ENCODE measurements at places on chromosomes 7 and 10.

GRCh38 chr10:127496035-127496434 is 53.1 kb upstream of the NPS start:
- no peak for DNase-seq

- DNase-seq, result no peak
Measured at GRCh38 chr10:46541735-46542566, 14.5 kb downstream of the GPRIN2 start.

DNA sequence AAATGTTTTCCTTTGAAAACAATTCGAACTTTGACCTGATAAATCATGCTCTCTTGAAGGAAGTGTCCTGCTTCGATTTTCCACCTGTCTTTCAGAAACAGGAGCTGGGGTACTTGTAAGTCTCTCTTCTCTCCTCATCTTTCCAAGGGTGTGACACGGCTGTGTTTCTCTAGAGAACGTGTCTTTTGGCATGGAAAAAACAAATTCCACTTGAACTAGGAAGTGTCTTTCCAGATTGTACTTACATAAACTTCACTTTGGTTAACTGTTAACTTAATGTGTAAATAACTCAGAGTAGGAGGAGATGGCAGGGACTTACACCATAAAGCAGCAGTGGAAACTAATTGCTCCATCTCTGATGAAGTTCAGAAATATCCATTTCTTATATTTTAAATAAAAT is 4.2 kb upstream of the CALCR start:
- no peak for DNase-seq

DNA sequence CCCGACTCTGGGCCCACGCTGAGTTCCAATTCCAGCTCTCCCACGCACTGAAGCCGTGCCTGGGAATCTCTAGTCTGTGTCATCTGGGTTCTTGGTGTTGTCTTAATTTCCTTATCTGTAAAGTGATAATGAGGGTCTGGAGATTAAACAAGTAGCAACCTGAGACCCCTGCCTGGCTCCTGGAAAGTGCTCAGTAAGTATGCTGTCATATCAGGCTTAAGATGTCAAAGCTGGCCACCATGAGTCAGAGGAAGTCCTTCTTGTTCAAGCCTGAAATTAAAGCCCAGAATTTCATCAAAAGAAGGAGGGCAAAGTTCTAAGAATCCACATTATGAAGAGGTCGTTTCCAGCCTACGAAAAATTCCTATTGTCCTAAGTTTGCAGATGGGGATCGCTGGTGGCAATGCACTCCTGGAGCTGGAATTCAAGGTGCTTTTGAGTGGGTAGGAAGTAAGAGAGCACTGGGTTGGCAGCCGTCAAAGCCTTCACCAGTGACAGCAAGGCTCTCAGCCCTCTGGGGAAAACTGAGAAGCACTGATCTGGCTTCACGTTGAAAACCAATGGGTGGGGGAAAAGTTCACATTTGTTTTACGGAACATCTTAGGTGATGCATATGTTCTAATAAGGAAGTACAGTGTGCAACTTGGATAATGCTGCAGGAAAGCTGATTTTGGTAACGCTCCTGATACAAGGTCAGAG is 50.3 kb upstream of the NCAPG2 start:
- DNase-seq, result no peak

- no peak for DNase-seq
Measured at GRCh38 chr10:89431977-89432376, 17.6 kb downstream of the IFIT5 start.

DNA sequence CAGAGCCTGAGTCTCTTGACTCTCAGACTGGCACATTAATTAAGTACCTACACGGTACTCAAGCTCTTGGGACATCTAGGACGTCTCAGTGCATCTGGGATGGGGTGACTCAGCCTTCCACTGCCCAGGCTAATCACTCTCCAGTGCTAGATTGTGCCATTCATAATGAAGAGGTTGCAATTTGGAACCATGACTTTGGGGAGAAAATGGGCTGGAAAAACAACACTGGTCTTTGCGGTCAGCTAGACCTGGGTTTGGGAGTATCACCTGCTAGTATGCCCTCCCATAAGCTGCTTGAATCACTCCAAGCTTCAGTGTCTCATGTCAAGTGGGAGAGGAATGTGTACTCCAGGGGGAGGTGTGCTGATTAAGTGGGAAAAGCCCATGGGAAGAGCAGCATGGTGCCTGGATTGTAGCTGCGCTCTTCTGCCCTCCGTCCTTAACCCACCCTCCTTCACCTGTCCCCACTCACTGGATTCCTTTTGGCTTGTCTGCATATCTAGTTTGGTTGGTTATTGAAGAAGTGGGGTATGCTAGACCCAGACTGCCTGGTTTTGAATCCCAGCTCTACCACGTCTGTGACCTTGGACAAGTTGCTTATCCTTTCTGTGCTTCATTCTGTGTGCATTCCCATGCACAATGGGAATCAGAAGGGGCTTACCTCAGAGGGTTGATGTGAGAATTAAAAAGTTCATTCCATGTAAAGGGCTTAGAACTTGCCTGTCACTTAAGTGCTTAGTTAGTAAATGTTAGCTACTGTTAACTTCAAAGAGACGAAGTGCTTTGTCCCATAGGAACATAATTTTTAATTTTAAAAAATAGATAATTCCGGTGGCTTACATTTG is 3.8 kb downstream of the NFE2L3 start:
- DNase-seq, result no peak

GRCh38 chr7:81181066-81181465 is 262.2 kb upstream of the SEMA3C start:
- peak; percentile 65 for DNase-seq

- DNase-seq, result no peak
Measured at GRCh38 chr10:84286695-84287094, 41.7 kb upstream of the CCSER2 start.

- no peak for DNase-seq
Measured at GRCh38 chr10:13921941-13922340, 335.2 kb downstream of the PRPF18 start.

DNA sequence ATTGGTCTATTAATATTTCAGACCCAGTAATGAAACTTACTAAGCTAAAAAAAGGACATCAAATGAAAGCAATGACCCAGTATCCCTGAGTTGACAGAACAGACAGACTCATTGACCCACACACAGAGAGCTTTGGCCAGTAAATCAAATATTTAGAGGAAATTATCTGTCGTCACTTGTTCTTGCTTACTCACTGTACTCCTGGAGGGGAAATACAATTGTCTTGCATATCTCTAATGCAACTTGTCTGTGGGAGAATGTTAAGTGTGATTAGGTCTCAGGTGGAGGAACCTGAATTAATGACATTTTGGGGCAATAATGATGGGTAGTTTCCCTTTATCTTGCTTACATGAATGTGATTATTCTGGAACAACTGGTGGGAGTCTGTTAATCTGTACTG is 80.4 kb downstream of the CUBN start:
- no peak for DNase-seq

- DNase-seq, result peak; percentile 37
Measured at GRCh38 chr7:107090457-107090856, 46.0 kb downstream of the PRKAR2B start.

DNA sequence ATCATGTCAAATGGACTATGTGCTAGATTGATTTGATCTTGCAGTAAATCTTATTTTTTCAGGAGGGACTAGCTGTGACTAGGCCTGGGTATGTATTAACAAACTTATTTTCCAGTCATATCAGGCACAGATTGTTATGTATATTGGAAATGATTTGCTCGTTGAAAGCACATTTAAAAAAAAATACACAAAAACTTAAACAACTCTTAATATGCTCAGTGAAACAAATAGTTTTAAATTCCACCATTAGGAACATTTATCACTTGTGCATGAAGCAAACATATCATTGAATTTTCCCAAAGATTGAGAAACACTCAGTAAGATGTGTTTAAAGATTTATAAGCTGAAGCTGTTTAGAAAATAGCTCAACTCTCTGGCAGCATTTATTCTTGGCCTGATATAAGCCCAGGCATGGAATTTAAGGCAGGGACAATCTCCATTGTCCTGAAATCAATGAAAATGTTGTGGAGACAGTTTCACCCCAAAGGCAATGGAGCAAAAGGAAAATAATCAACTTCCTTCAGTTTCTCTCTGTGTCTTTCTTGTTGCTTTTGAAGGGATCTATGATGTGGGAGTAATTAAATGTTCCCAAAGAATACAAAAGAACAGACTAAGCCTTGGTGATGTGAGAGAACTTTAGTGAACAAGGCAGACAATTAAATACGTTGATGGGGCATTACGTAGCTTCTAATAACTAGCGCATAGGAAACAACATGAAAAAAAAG is 250.3 kb downstream of the GPR37 start:
- peak; percentile 63 for DNase-seq

- DNase-seq, result no peak
Measured at GRCh38 chr7:73918926-73919693, 58.2 kb downstream of the TMEM270 start.

- no peak for DNase-seq
Measured at GRCh38 chr7:7972128-7972527, 3.5 kb downstream of the GLCCI1 start.

GRCh38 chr7:99788554-99788953 is 4.6 kb upstream of the CYP3A4 start:
- no peak for DNase-seq

GRCh38 chr10:14312014-14312413 is 18.7 kb downstream of the FRMD4A start:
- DNase-seq, result no peak

GRCh38 chr10:3126741-3127346 is 45.7 kb downstream of the PITRM1 start:
- no peak for DNase-seq

DNA sequence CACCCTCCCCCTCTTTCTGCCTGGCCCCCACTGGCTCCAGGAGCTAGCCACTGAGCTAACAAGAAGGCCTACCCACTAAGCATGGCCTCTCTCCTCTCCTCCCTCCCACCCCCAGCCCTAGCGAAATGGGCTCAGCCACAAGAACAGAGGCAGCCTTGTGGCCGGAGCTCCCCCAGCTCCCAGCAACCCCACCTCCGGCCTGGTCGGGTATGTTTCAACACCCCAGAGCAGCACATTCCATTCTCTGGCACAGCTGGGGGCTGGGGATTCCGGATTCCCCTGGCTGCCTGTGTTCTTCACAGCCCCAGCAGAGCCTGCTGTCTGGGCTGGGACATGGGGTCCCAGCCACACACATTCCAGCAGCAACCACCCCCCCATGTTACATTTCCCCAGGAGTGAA is 9.0 kb downstream of the SFRP5 start:
- peak; percentile 44 for DNase-seq

GRCh38 chr10:4427532-4427931 is 398.5 kb upstream of the AKR1E2 start:
- DNase-seq, result peak; percentile 63

- no peak for DNase-seq
Measured at GRCh38 chr10:109743146-109743545, 180.2 kb downstream of the XPNPEP1 start.

- no peak for DNase-seq
Measured at GRCh38 chr10:81724431-81724830, 150.6 kb upstream of the NRG3 start.

DNA sequence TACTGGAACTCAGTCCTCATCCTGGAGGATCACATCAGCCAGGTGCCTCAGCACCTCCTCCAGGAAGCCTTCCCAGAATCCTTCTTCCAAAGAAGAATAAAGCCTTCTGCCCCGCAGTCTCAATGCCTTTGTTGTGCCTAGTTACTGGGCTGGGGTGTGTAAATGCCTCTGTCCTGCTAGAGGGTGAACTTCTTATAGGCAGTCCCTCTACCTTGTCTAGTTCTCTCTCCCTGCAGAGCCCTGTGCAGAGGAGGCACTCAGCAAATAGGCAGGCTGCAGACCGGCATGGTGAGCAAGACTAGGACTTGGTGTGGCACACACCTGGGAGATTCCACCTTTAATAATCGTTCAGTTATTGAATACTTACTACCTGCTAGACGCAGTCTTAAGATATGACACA is 104.7 kb upstream of the PCBD1 start:
- no peak for DNase-seq

- no peak for DNase-seq
Measured at GRCh38 chr10:81875467-81876252, 666 bp downstream of the NRG3 start.
